ENCODE measurements at places on chromosomes 16 and 17. TPM values are rescaled to one million over a fixed set of nuclear protein-coding genes. Genes with fewer than 3 reads are reported as not detected.

DNA sequence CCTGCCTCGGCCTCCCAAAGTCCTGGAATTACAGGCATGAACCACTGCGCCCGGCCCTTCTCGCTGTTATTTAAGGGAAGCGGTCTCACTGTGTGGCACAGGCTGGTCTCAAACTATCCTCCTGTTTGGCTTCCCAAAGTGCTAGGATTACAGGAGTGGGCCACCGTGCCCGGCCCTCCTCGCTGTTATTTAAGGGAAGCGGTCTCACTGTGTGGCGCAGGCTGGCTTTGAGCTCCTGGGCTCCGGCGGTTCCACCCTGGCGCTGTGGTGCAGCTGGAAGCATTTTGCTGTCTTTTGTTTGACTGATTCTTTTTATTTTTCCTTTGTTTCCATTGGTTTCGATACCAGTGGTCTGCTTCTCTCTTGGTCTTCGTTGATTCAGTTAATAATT is 40.7 kb downstream of the FOXK2 start:
- H3K4me1 ChIP-seq: no peaks in the 10 kb centered on the region
- no peak overlapping the region for H3K4me3 ChIP-seq
- H3K27ac ChIP-seq: no peak overlapping the region
- peaks cover 8% of the 10 kb centered on the region for H3K36me3 ChIP-seq
- no peak for DNase-seq

ALOX15 gene
- total RNA-seq: 0.81 TPM

MARVELD3 gene
- 14.6 TPM for total RNA-seq

DNA sequence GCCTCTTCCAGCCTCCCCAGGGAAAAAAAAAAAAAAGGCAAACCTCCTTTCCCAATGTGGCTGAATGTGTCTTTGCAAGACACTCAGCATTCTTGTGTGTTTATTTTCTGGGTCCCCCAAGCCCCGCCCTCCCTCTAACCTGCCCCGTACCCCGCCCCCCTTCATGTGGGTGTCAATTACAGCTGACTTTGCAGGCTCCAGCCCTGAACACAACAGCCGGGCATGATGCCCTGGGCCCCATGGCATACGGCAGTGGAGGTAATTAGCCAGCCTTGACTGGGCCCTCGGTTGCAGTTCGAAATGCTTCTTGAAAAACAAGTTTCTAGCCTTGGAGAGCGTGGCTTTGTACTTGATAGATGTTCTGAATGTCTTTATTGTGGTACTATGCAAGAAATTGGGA is 354.7 kb upstream of the RBFOX1 start:
- H3K27me3 ChIP-seq: no peaks in the 10 kb centered on the region
- no peak overlapping the region for H3K4me3 ChIP-seq
- no peaks in the 10 kb centered on the region for H3K4me1 ChIP-seq
- no peak for DNase-seq
- no peak overlapping the region for H3K27ac ChIP-seq

DNA sequence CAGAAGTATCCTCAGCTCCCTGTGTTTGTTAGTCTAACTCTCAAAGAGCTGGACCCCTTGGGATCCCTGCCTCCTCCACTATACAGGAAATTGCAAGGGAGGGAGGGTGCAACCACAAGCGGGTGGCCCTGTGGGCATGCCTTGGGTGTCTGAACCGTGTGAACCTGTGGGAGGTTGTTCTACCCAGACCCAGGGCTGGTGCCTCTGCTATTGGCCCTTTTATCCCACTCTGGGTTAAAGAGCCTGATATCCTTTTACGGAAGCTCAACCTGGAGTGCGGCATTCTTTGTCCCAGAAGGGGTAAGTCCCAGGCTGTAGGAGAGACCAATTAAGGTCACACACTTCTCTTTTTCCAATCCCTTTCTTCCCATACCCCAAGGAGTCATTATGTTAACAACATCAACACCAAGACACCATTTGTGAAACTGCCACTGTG is 53.4 kb downstream of the ARSG start:
- no peaks in the 10 kb centered on the region for H3K36me3 ChIP-seq
- H3K4me3 ChIP-seq: no peak overlapping the region
- no peak overlapping the region for H3K27ac ChIP-seq
- no peaks in the 10 kb centered on the region for H3K27me3 ChIP-seq

SMTNL2 gene
- not detected for total RNA-seq

CRHR1 gene
- total RNA-seq: not detected

GRCh38 chr17:39652587-39653315 is 12.4 kb upstream of the TCAP start:
- H3K4me1 ChIP-seq: no peaks in the 10 kb centered on the region
- H3K27me3 ChIP-seq: no peaks in the 10 kb centered on the region
- no peak overlapping the region for H3K27ac ChIP-seq

DNA sequence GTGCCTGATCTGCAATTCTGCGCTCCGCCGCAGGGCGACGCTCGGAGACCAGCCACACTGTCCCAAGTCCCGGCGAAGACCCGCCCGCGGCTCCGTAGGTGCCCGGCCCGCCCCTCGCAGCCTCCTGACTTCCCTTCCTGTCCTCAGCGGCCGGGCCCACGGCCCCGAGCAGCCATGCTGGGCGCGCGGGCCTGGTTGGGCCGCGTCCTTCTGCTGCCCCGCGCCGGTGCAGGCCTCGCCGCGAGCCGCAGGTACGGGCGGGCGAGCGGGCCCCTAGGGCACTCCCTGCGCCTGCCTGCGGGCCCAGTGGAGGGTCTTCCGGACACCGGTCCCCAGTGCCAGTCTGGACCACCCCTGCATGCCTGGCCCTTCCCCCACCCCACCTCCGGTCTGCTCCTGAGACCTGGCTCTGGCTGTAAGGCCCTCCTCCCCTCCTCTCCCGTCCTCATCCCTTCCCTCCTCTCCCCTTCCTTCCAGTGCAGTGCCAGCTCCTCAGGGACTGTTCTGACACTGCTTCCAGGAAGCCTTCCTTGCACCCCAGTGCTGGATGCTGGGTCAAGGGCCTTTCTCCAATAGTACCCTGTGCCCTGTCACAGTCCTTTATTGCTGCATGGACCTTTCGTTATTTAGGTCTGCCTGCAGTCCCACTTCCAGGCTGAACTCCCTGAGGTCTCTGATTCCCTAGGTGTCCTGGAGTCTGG is at the start of gene SPATA20:
Gene SPATA20 (plus strand): TSS at position 140 of the 701 bp plus-strand sequence. CDS start 35 bp downstream, at position 175.
- H3K27me3 ChIP-seq: no peaks in the 10 kb centered on the region
- peak; percentile 97 for DNase-seq
- peaks cover 28% of the 10 kb centered on the region for H3K4me1 ChIP-seq
- H3K36me3 ChIP-seq: peaks cover 8% of the 10 kb centered on the region
- peak within 1 kb of the TSS; percentile 72 for H3K4me3 ChIP-seq
- H3K27ac ChIP-seq: peak within 1 kb of the TSS; percentile 43

DNA sequence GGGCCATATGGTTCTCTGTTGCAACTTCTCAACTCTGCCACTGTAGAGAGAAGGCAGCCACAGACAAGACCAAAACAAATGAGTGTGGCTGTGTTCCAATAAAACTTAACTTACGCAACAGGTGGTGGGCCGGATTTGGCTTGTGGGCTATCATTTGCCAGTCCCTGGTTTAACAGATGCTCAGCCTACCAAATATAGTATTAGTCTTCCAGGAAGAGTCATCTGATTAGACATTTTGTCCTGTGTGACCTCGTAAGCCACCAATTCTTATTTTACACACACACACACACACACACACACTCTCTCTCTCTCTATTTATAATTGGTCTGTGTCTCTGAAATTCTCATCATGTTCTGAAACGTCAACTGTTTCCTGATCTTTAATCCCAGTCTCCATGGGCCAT is 245.9 kb downstream of the XYLT1 start:
- no peak overlapping the region for H3K4me3 ChIP-seq
- no peaks in the 10 kb centered on the region for H3K36me3 ChIP-seq
- H3K27me3 ChIP-seq: no peaks in the 10 kb centered on the region
- H3K27ac ChIP-seq: no peak overlapping the region
- H3K4me1 ChIP-seq: no peaks in the 10 kb centered on the region

TLCD2 gene
- 0.63 TPM for total RNA-seq

- H3K27me3 ChIP-seq: no peaks in the 10 kb centered on the region
- H3K27ac ChIP-seq: no peak overlapping the region
- no peak for DNase-seq
- H3K4me1 ChIP-seq: no peaks in the 10 kb centered on the region
These were observed 15.3 kb downstream of the KIF18B start for GRCh38 chr17:44932096-44932786.

- no peak overlapping the region for H3K4me3 ChIP-seq
- H3K27me3 ChIP-seq: no peaks in the 10 kb centered on the region
- no peak for DNase-seq
- no peaks in the 10 kb centered on the region for H3K4me1 ChIP-seq
- peaks cover 38% of the 10 kb centered on the region for H3K36me3 ChIP-seq
These were observed 34.4 kb downstream of the SLC7A5 start for GRCh38 chr16:87834668-87835473.

- no peaks in the 10 kb centered on the region for H3K36me3 ChIP-seq
- peaks cover 10% of the 10 kb centered on the region for H3K4me1 ChIP-seq
- H3K27me3 ChIP-seq: no peaks in the 10 kb centered on the region
- H3K4me3 ChIP-seq: no peak overlapping the region
- no peak overlapping the region for H3K27ac ChIP-seq
These were observed 2.5 kb downstream of the RANBP10 start for GRCh38 chr16:67803894-67804293.

DNA sequence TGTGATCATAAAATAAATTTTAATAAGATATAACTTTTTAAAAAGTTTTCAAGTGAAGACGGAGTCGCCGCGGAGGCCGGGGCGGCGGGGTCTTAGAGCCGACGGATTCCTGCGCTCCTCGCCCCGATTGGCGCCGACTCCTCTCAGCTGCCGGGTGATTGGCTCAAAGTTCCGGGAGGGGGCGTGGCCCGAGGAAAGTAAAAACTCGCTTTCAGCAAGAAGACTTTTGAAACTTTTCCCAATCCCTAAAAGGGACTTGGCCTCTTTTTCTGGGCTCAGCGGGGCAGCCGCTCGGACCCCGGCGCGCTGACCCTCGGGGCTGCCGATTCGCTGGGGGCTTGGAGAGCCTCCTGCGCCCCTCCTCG is at the start of gene FOXC2:
Gene FOXC2 (plus strand): TSS at position 229 of the 365 bp plus-strand sequence. CDS start 507 bp downstream, outside the sequence.
- no peaks in the 10 kb centered on the region for H3K36me3 ChIP-seq
- no peak within 1 kb of the TSS for H3K4me3 ChIP-seq
- H3K4me1 ChIP-seq: peaks cover 15% of the 10 kb centered on the region

DNA sequence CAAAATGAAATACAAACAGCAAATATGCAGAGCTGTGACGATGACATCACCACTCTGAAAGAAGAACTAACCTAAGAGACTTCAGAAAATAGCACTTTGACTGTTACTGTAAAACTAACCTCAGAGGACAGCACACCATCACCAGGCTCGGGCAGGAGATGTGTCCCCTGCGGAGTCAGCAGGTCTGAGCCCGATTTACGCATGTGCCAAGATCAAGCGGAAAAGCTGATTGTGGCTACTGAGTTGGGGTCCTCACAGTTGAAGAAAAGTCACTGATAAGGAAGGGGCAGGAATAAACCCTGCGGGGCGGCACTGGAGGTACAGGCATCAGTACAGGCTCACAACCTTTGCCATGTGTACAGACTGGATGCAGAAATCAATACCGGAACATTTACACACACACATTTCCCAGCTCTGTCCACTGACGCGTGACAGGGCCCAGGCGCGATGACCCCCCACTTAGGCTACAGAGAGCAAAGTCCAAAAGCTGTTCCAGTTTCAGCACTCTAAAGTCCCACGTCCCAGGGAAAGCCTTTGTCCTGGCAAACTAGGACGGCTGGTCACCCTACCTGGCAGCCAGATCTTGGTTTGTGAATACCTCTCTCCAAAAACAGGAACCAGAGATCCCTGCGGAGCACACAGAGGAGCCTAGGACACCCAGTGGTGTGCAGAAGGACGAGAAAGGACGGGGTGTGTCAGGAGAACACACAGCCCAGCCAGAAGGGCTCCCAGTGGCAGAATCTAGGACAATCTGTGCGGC is 21.5 kb downstream of the TRAP1 start:
- H3K36me3 ChIP-seq: peaks cover 7% of the 10 kb centered on the region
- DNase-seq: no peak
- no peak overlapping the region for H3K27ac ChIP-seq
- H3K4me1 ChIP-seq: no peaks in the 10 kb centered on the region
- H3K4me3 ChIP-seq: no peak overlapping the region
- no peaks in the 10 kb centered on the region for H3K27me3 ChIP-seq

GRCh38 chr17:1078831-1079561 is 82.1 kb downstream of the TIMM22 start:
- no peak overlapping the region for H3K4me3 ChIP-seq
- DNase-seq: no peak
- H3K27ac ChIP-seq: no peak overlapping the region
- H3K36me3 ChIP-seq: 0 out of 2 replicates have a peak, but pooled peaks cover 3% of the 10 kb centered on the region

- DNase-seq: no peak
- peaks cover 13% of the 10 kb centered on the region for H3K4me1 ChIP-seq
These were observed at the start of gene MEIOB for GRCh38 chr16:1871974-1872635. TSS of gene MEIOB (minus strand) at chr16:1872164. CDS start at chr16:1868175, 3,989 bp downstream.

ACE gene
- 8.7 TPM for total RNA-seq

ABCA3 gene
- 11.0 TPM for total RNA-seq

- peaks cover 41% of the 10 kb centered on the region for H3K4me1 ChIP-seq
- no peak overlapping the region for H3K4me3 ChIP-seq
- no peak for DNase-seq
- no peaks in the 10 kb centered on the region for H3K36me3 ChIP-seq
- H3K27me3 ChIP-seq: no peaks in the 10 kb centered on the region
These were observed 9.0 kb upstream of the MTSS2 start for GRCh38 chr16:70694868-70695218.

DNA sequence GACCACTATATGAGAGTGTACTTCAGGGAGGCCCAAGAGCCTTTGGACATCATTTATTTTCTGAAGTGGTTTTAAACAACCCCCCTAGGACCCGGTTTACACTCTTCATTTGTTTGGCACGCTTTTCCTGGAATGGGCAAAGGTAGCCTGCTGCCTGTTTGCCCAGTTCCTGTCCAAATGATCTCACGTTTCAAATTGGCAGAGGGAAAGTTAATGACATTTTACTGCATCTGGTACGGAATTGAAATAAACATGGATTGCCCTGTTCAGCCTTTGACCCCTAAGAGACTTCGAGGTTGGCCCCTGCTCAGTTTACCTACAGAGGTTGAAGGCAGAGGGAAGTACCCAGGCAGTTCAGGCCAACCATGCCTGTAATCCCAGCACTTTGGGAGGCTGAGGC is 5.8 kb upstream of the RPRML start:
- H3K4me3 ChIP-seq: no peak overlapping the region
- H3K36me3 ChIP-seq: no peaks in the 10 kb centered on the region
- H3K4me1 ChIP-seq: no peaks in the 10 kb centered on the region
- no peak overlapping the region for H3K27ac ChIP-seq
- H3K27me3 ChIP-seq: 0 out of 2 replicates have a peak, but pooled peaks cover 4% of the 10 kb centered on the region

CTRB1 gene
- total RNA-seq: not detected

GRCh38 chr17:49224997-49225337 is 5.6 kb downstream of the PHOSPHO1 start:
- no peak for DNase-seq
- peaks cover 4% of the 10 kb centered on the region for H3K4me1 ChIP-seq
- no peak overlapping the region for H3K27ac ChIP-seq
- no peak overlapping the region for H3K4me3 ChIP-seq

- H3K36me3 ChIP-seq: no peaks in the 10 kb centered on the region
- no peak overlapping the region for H3K4me3 ChIP-seq
- DNase-seq: peak; percentile 37
- no peak overlapping the region for H3K27ac ChIP-seq
- peaks cover 91% of the 10 kb centered on the region for H3K4me1 ChIP-seq
These were observed 162.5 kb downstream of the PRKCA start for GRCh38 chr17:66464921-66465320.

DNA sequence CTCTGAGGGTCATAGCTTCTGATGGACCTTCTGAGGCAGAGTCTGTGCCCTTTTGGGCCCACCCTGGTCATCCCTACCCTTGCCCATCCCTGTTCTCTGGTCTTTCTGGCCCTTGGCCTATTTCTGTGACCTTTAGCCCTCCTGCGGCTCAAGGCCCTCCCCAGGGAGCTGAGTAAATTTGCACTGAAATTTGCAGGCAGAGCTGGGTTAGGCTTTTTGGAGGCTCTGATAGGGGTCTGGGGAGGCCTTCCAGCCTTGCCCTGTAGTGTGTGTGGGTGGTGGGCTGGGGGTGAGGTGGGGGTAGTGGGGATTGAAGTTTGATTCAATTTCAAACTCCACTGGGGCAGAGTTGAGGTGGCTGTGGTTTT is 17.8 kb downstream of the RARA start:
- DNase-seq: no peak
- H3K27ac ChIP-seq: no peak overlapping the region
- no peaks in the 10 kb centered on the region for H3K27me3 ChIP-seq
- H3K4me1 ChIP-seq: peaks cover 22% of the 10 kb centered on the region
- no peaks in the 10 kb centered on the region for H3K36me3 ChIP-seq
